ENCODE measurements at places on chromosomes 4 and X. TPM values are rescaled to one million over a fixed set of nuclear protein-coding genes. Genes with fewer than 3 reads are reported as not detected.

DNA sequence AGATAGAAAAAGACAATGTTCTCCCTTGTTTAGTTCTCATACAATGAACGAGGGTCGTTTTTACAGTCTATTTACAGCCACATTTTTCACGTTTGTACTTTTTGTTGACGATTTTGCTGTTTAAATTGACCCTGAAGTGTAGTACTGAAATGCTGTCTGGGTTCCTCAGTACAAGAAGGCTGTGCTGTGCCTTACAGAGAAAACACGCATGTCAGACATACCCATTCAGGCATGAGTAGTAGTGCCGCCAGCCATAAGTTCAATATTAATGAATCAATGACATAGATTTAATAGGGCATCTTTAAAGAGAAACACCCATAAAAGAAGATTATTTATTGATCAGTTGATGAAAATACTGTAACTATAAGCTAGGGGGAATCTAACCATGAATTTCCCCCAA, 459.8 kb upstream of the EPHA5 start:
- no peak for DNase-seq

- no peak for DNase-seq
Observed at GRCh38 chr4:159051245-159052071, 51.4 kb upstream of the RAPGEF2 start.

Gene RPA4
- 4.8 TPM for total RNA-seq

Gene RADX
- 0.29 TPM for total RNA-seq

Gene TIMM8A
- not detected for total RNA-seq

Gene FGFBP1
- 0.73 TPM for total RNA-seq

Data from stomach (tissue), 19 donors.